Umbilical cord (tissue), 2 donors: ENCODE measurements at places on chromosomes 5 and 9. TPM values are rescaled to one million over a fixed set of nuclear protein-coding genes. Genes with fewer than 3 reads are reported as not detected.

DNA sequence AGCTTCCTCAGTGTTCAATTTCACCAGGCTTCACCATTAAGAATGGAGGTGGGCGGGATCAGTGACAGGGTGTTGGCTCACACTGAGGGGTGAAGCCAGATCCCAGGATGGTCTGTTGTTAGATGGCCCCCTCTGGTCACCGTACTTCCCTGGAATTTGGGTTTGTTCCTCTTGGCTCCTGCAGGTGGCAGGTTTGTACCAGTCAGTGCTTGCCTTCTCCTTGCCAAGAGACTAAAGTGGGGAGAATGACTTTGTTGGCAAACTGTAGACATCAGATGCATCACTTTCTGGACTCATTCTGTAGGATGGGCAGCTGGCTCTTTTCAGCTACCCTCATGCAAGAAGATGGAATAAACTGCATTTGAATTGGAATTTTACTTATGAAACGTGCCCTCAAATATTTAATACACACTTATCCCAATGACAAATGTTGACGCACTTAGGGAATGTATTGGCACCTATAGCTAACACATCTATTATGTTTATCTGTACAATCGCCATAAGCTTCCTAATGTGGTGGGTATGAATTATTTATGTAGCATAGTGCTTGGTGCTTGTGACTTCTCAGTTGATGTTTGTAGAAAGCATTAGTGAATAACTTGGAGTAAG, 31.4 kb upstream of the ANKRD55 start:
- no peak for DNase-seq

- DNase-seq = peak; percentile 84
Observed at GRCh38 chr9:107784235-107784958, 294.8 kb upstream of the KLF4 start.

DNA sequence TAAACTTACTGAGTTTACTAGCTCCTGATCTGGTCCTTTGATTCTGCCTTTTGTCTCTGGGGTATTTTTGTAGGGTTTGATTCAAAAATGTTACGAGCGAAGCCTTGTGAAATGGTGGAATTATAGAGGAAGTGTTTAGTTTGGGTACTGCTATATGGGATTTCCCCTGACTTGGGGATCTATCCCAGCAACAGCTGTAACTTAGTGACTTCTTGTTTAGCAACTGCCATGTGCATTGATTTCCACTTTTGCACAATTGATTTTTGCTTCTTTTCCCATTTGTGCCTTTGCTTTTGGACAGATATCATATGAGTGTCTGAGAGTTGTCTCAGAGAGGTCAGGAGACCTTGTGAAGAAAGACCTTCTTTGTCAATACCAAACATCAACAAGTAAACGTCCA, 248.5 kb upstream of the DAP start:
- DNase-seq = no peak

DNA sequence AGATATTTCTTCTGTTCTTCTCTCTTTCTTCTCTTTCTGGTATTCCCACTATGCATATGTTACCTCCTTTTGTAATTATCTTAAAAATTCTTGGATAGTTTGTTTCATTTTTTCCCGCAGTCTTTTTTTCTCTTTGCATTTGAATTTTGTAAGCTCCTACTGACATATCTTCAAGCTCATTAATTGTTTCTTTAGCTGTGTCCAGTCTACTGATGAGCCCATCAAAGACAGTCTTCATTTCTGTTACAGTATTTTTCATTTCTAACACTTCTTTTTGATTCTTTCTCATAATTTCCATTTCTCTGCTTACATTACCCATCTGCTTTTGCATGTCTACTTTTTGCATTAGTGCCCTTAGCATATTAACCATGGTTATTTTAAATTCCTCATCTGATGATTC, 44.7 kb upstream of the UNC5A start:
- DNase-seq = no peak

GRCh38 chr5:142358121-142358520, 33.3 kb upstream of the SPRY4 start:
- no peak for DNase-seq

- DNase-seq = no peak
Observed at GRCh38 chr9:73093740-73094379, 57.8 kb upstream of the ANXA1 start.

DNA sequence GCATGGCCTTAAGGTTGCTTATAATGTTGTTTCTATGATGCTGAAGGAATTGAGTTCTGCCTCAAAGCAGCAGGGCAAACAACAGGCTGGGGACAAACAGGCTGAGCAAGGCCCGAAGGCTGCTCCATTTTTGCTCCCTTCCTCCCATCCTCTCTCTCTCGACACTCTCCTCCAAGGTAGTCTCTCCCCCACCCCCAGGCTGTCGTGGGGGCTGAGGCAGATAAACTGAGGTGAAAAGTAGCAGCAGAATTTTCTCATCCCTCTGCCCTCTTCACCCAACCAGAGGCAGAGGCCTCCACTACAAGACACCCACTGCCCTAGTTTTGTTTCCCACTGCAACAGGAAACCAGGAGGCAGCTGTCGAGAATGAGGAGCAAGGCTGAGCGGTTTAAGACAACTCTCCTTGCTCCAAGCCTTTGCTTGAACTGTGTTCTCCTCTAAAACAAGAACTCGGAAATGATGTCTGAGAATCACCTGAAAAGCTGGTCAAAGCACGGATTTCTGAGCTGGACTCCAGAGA, 13.5 kb upstream of the GNA14 start:
- DNase-seq = no peak

DNA sequence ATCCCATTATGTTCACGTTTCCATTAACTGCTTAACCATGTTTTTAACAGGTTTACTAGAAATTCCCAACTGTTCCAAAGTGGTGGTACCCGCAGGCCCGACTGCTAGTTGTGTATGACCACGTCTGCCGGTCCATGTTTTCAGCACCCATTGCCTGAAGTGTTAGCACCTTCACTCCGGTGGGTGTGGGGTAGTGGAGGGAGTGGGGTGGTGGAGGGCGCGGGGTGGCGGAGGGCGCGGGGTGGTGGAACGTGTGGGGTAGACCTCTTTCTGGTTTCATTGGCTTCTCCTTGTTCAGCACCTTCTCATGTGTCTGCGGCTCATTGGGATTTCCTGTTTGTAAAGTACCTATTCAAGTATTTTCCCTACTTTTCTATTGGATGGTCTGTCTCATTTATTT, 37.7 kb downstream of the TPPP start:
- DNase-seq = no peak

DNA sequence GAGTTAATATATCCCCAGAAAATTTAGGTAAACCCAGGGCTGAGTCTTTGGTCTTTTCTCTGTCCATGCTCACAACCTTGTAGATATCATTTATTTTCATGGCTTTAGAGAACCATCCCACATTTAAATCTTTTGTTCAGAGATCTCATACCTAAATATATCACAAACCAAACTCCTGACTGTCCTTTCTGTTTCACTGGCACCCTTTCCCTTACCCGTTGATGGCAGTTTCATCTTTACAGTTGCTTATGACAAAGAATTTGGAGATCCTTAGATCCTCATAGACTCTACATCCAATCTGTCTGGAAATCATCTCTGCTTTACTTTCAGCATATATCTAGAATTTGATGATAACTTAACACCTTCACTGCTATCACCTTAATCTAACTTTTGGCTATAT, 19.2 kb downstream of the RNF180 start:
- DNase-seq = no peak

DNA sequence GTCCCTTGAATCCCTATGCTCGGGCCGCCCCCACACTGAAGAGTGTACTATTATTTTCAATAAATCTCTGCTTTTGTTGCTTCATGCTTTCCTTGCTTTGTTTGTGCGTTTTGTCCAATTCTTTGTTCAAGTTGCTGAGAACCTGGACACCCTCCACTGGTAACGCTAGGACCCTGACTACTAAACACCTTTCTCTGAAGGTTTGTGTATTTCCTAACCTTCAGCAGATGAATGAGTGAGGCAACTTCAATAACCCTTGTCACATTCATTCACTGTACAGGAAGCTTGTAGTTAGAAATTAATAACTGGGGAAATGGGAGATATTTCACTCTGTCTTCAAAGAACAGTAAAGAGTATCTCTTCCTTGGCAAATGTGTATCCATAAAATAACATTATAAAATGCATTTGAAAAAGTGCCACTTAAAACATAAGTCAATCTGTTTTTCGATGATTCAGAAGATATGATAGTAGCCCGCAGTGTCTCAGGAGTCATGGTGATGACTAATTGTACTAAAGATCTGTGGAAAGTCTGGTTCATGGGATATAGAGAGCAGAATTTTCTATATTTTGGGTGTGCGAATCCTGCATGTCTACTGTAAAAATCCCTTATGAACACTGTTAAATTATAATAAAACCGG, 43.2 kb upstream of the ANKH start:
- peak; percentile 35 for DNase-seq

CDKN2B-AS1 gene
- total RNA-seq = 19.5 TPM

DRD1 gene
- 2.4 TPM for total RNA-seq

NOXA1 gene
- total RNA-seq = not detected

PCDHGA5 gene
- 1.9 TPM for total RNA-seq
